Fibroblast of mammary gland (primary cell): ENCODE measurements at places on chromosomes 3 and 15.
A peak's percentile ranks its signal among the peaks of the same experiment; 100 is the strongest.

DNA sequence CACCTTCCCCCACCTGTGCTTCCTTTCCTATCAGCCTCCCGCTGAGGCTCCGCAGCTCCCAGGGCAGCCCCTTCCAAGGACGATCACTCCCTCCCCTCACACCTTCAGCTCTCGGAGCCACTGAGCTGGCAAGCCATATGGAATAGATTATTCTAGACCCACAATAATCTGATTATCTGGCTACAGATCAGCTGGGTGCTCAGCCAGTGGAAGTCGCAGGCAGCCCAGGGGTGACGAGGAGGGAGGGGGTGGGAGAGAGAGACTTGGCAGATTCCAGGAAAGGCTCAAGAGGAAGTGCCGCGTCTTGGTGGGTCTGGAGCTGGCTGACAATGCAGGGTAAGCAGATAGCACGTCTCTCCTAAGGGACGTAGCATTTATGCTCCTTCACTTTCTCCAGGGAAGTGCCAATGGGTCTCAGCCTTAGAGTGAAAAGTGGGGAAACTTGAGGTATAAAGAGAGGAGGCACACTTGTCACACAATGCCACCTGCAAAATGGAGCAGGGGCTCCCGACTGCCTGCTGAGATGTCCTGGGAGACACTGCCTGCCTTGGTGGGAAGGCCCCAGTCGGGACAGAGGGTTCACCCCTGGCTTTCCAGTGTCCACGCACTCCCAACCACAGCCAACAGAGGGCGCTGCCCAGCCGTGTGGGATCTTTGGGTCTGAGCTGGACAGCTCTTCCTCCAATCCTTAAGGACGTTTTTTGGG lies 9.4 kb upstream of the MESP1 start:
- peak; percentile 67 for DNase-seq

GRCh38 chr3:196287090-196287439 lies 461 bp downstream of the PCYT1A start:
- DNase-seq, result peak; percentile 23

GRCh38 chr3:142796823-142797222 lies 73.0 kb downstream of the TRPC1 start:
- DNase-seq, result no peak

GRCh38 chr3:72702997-72703396 lies 145.2 kb downstream of the SHQ1 start:
- no peak for DNase-seq

- no peak for DNase-seq
These were observed 160.0 kb downstream of the SQOR start for GRCh38 chr15:45794712-45795439.

GRCh38 chr3:64031540-64032508 lies 8.5 kb upstream of the PSMD6 start:
- DNase-seq, result no peak

GRCh38 chr3:71031914-71032521 lies 551.5 kb downstream of the FOXP1 start:
- no peak for DNase-seq

DNA sequence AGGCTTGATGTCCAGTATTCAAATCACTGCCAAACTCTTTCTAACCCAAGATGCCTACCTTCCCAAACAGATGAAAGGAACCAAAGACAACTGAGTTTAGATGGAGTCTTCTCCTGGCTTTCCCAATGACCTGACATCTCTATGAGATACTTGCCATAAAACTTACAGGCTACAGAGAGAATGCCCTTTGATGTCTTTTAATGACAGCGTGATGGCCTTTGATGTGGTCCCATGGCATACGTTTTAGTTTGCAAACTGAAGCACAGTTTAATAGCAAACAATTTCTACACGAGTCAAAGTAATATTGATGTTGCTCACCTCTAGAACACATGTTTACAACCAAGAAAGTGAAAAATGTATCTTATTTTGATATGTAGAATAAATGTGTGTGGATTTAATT lies 73.2 kb downstream of the ZIC4 start:
- no peak for DNase-seq

GRCh38 chr3:12964711-12965612 lies 108.3 kb downstream of the IQSEC1 start:
- DNase-seq, result no peak

GRCh38 chr3:71651625-71652024 lies 68.1 kb upstream of the FOXP1 start:
- no peak for DNase-seq

GRCh38 chr3:73073091-73073707 lies 11.7 kb downstream of the EBLN2 start:
- no peak for DNase-seq

GRCh38 chr15:33007303-33007855 lies 187.1 kb downstream of the FMN1 start:
- peak; percentile 67 for DNase-seq

GRCh38 chr3:111810909-111811308 lies 48.2 kb upstream of the PHLDB2 start:
- DNase-seq, result peak; percentile 96

DNA sequence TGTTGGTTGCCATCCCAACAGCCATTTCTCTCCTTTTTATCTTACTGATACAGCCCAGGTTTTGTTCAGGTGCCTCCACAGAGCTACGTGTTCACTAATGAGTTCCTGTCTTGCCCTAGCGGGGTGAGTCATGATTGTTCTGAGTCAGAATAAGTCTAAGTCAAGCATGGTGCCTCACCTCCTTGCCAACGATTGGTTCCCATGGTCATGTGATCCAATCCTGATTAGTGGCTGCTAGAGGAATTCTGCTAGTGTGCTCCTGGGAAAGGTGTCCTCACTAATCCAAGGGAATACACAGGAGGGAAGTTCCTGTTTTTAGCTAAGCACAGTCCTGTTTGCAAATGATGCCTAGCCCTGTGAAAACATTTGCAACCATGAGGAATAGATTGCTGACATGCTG lies 99.8 kb downstream of the NSUN3 start:
- DNase-seq, result peak; percentile 74

- DNase-seq, result peak; percentile 71
These were observed 50.8 kb upstream of the RPL32 start for GRCh38 chr3:12891985-12892839.

GRCh38 chr3:37652405-37652804 lies 209.3 kb upstream of the CTDSPL start:
- no peak for DNase-seq

DNA sequence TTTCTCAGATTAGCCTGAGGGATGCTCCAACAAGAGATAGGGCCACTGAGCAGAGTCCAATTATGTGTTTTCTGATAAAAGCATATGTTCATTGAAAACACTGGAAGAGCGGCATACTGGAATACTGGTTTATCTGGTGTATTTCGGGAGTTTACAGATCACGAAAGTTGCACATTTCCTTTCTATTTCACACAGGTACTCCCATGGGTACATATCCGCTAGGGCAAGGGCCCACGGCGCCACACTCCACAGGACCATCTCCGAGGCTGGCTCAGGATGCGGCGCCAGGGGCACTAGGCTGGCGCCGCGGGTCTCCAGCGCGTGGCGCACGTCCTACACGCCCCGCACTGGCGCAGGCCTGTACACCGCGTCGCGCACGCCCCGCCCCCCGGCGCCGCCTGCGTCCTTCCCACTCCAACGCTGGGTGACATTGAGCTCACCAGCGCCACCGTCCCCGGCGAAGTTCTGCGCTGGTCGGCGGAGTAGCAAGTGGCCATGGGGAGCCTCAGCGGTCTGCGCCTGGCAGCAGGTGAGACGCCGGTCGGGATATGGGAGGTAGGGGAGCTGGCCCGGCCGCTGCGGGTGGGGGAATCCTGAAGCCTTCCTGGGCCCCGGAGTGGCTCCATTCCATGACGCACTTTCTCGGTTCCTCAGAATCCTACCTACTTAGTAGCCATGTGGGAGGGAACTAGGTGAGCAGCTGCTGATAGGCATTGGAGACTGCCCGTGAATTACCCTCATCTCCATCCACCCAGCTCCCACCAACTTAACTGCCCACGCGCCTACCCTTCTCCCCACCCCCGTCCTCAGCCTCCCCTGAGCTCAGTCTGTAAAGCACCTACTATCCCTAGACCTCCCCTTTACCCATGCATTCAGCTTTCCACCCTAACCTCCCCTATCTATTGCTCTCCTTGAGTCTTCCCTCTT lies at the start of gene FAM162A:
FAM162A (plus strand) TSS at position 412 of the 927 bp plus-strand sequence; CDS start at position 496, 84 bp downstream.
- DNase-seq, result peak; percentile 78

GRCh38 chr15:74423431-74424257 lies 10.1 kb downstream of the SEMA7A start:
- DNase-seq, result no peak

DNA sequence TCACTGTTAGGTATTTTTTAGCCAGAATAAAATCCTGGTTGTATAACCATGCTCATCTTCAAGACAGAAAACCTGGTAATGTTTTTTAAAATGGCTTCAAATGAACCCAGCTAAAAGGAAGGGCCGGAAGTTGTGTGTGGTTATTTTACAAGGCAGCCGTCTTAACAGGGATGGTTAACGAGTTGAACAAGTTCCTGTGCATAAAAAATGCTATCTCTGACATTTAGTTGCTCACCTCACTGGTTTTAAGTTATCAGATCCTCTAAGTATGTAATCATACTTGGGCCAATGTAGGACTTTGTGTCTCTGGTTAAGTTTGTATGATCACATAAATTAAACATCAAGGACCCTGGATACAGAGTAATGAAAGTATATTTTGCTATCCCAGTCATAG lies 2.1 kb downstream of the ATP11B start:
- DNase-seq, result peak; percentile 25

DNA sequence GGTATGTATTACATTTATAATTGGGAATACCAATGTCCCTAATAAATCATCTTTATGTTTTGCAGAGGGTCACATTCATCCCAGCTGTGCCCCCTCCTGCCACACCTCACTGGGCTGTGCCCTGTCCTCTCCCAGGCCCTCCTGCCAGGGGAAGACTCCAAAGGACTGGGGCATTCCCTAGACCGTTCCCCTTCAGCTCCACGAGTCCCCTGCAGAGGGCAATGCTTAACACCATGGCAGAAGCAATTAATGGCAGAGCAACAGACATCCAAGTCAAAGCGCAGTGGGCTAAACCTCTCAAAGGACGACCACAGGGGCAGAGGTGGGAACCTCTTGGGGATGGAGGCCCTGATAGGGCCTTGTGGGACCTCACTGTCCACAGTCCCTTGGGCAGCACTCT lies 71.3 kb upstream of the SEC13 start:
- no peak for DNase-seq

DNA sequence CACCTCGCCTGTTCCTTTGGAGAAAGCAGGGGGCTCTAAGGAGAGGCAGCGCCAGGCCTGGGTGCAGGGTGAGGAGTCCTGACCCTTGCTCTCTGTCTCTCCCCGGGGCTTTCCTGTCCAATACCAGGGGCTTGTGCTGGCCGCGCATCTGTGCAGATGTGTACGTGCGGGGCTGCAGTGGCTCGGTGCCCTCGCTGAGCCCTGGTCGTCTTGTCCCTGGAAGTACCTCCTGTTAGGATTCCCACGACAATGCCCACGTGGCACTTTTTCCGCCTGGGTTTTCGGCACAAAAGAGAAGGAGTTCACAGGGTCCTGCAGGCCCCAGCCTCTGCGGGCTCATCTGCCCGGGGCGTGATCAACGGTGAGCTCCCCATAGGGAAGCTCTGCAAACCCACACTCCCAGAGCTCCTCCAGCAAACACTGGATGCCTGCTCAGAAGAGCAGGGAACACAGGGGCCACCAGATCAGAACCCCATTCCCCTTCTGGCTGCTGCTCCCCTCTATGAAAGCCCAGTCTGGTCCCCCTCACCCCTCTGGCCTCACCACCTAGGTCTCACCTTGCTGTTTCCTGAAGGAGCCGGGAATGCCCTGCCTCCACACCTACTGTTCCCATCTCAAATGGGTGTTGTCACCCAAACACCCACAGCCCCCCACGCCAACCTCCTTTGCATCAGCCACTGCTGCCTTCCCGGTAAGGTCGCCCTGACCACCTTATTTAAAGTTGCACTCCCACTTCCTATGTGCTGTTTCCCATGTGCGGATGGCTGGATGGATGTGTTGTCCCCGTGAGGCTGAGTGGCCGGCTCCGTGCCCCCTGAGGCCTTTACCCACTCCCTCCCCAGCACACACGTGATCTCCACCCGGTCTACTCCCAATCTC lies 62.6 kb upstream of the PRR20G start:
- no peak for DNase-seq

DNA sequence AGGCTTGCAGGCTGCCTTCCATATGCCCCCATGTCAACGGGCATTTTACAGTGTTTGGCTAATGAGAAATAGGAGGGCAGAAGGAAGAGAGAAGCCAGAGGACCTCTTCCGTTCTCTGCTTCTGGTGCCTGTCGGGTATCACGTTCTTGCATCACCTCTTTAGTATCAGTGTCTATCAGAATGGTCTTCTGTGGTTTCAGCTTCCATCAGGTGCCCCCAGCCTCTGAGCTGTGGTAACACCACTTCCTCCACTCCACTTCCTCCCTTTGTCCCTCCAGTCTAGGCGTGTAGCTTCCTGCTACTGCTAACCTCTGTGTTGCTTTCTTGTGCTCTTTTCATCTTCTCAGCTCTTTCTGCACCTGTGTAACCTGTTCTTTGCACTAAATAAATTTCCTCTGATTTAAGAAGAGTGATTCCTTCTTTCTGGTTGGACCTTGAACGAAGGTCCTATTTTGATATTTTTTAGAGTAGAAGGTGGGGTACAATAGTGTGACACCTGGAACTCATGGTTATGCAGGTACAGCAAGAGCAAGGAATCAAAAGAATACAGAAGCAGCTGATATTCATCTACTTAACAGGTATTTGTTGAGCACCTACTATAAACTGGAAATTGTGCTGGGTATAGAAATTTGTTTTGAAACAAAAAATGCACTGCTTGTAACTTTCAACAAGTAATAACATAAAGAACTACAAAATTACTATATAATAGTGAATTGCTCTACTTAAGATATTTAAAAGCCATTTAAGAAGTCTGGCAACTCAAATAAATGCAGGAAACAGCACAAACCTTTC lies 27.4 kb upstream of the FOXB1 start:
- DNase-seq, result no peak

DNA sequence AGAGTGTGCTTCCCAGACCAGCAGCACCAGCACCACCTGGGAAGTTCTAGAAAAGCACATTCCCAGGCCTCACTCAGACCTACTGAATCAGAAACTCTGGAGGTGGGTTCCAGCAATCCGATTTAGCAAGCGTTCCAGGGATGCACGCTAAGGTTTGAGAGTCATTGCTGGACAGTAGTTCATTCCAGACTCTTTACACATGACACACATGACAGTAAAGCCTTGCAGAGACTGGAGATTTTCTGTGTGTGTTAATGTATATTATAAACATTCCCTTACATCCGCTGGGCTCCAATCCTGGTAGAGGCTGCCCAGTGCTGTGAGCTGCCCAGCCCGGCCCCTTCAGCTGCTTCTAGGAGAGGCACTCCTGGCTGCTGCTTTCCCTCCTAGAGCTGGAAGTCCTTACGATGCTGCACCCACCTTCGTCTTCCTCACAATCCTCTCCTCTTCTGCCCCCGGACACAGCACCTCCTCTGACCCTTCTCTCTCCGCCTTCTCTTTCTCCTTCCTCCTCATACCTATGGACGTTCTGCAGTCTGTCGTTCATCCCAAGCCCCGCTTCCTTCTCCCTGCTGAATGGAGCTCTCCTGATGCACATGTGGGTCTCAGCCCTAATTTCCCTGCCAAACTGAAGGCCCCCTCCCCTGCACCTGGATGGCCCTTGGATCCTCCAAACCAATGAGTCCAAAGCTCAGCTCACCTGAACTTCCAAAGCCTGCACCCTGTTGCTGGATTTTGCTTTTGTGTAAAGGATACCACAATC lies 44.4 kb downstream of the ITGA11 start:
- no peak for DNase-seq
